Cerebellar cortex (tissue), 1 donor: ENCODE measurements at places on chromosomes 4 and X.

- DNase-seq: peak; percentile 37
These were observed at the start of gene CPLX1 for GRCh38 chr4:825971-826330. CPLX1 (minus strand) TSS chr4:826129; CDS start chr4:824522, 1,607 bp downstream.

DNA sequence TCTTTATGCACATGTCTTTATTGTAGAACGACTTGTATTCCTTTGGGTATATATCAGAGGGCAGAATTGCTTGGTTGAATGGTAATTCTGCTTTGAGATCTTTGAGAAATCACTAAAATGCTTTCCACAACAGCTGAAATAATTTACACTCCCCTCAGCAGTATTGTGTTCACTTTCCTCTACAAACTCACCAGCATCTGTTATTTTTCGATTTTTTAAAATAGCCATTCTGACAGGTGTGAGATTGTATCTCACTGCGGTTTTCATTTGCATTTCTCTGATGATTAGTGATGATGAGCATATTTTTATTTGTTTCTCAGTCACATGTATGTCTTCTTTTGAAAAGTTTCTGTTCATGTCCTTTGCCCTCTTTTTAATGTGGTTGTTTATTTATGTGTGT lies 459.8 kb downstream of the PABPC4L start:
- no peak for DNase-seq

GRCh38 chrX:20374900-20375438 lies 108.3 kb upstream of the RPS6KA3 start:
- DNase-seq: no peak

- DNase-seq: no peak
These were observed 40.3 kb upstream of the MAB21L2 start for GRCh38 chr4:150541681-150542080.

DNA sequence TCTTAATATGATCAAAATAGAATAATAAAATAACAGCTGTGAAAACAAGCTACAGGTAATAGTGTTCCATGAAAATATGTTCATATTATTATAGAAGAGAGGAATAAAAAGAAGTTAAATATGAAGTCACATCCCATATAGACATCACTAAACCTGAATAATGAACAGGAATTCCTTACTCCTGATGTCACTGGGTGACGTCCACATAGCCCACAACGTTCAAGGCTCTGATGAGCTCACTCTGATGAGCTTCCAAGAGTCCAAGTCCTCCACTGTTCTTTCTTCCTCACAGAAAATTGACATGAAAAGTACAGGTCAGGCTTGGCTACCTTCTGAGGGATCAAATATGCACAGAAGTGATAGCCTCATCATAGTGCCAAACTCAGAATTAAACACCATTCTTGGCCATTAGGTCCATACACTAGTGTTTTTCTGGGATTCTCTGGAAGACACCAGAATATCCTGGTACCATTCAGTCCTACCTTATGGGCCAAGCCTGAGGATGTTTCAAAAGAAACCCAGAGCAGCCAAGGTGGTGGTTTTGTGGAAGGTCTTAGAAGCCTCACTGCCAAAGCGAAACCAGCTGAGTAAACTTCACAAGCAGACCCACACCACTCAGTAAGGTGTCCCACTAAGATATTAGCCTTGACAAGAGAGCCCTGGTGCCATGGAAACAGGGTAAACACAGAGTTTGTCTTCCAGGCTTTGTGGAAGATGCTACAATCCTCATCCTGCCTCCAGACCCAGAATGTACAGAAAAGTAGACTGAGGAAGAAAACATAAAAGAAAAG lies 138.4 kb upstream of the HHIP start:
- no peak for DNase-seq

DNA sequence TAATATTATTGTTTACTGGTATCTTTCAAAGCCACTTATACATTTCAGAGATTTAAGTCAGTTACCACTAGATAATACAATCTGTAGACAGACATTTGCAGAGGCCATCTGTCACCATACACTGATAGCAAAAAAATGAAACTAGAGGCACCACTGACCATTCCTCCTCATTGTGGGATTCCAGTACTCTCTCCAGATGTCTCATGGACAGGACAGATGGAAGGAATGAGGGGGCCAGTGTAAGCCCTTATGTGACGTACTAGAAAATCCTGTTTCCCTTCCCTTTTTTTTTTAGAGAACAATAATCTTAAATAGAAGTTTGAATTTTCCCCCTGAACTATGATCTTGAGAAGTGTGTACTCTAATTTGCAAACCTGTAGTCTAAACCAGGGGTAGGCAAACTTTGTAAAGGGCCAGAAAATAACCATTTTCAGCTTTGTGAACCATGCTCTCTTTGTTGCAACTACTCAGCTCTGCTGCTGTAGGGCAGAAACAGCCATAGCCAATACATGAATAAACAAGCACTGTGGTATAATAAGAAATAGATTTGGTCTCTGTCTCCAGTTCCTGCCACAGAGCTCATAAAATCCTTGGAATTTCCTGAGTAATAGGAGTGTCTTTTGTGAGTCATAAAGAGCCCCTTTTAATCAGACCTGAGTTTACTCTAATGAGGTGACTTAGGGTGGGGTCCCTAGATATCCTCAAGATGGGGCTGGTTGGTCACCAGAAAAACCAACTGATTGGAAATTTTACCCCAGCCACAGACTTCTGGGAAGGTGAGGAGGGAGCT lies 90.4 kb downstream of the MOSPD2 start:
- no peak for DNase-seq

DNA sequence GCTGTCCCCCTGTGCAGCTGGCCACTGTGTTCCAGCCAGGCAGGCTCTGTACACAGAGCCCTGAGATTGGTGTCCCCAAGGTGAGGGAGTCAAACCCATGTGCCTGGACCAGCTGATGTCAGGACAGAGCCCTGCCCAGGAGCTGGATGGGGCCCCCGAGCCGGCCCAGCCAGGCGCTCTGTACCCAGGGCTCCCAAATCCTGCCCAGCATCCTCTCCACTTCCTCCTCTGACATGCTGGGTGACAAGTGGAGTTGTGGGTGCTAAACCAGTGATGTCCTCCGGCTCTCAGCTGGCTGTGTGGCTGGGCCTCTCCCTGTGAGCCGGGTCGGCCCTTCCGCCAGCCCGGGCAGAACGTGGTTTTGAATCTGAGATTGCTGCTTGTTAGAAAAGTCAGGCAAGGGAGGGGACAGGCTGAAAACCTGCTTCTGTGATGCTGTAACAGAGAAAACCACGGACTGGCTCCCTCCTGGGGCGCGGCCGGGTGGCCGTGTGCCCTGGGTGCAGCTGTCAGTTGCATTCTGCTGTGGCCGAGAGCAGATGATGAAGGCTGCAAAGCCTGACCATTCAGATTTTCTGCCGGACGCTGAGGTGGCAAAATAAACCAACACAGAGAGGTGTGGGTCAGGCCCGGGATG lies 7.9 kb upstream of the CPLX1 start:
- DNase-seq: no peak

DNA sequence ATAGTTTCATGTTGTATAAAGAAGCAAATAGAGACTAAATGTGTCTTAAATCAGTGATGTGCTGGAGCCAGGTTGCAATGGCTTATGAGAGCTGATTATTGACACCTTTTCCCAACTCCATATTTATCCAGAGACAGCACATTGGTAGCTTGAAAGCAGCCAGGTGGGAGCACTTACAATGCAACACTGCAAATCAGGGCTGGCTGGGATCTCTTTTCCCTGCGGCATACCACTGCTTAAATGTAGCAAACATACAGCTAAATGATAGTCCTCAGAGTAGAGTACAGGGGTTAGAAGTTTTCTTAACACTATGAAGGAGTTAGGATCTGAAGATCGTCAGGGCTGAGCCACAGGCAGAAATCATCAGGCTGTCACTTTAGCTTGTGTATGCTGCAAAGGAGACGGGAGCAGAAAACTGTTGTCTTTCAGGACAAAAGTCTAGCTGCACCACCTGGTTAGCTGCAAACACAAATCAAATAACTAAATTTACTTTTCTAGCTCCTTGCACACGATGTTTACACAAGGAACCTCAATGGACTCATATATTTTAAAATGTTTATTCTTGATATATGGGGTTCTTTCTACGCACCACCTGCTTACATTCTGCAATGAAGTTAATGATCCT lies 527.3 kb downstream of the TLL1 start:
- DNase-seq: no peak

DNA sequence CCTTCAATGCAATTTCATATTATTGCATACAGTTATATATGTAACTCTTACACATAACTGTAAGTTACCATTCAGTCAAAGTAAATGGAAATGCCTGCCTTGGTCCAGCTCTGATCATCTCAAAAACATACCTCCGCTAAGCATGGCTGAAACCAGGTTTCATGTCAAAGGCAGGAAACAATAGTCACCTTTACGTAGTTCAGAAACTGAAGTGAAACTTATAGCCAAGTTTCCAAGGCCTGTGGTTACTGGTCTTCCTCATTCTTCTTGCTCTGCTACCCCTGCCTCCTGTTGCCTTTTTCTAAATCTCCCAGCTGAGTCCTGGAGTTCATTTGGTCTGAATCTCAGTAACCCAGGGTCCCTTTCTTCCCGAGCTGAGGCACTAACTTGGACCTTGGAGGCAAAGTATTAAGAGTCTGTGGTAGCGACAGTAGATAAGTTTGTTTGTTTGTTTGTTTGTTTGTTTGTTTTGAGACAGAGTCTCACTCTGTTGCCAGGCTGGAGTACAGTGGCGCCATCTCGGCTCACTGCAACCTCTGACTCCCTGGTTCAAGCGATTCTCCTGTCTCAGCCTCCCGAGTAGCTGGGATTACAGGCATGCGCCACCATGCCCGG lies 30.8 kb downstream of the DAPP1 start:
- no peak for DNase-seq

GRCh38 chrX:46796574-46797191 lies 37.8 kb upstream of the SLC9A7 start:
- DNase-seq: peak; percentile 67

GRCh38 chr4:60396341-60397049 lies 803.6 kb upstream of the ADGRL3 start:
- DNase-seq: no peak

- DNase-seq: no peak
These were observed 127.3 kb downstream of the MAD2L1 start for GRCh38 chr4:119939071-119939995.

- peak; percentile 49 for DNase-seq
These were observed 778 bp downstream of the CASP3 start for GRCh38 chr4:184648313-184649025.

- DNase-seq: no peak
These were observed 199.7 kb downstream of the CRLF2 start for GRCh38 chrX:1012678-1013300.

GRCh38 chrX:308821-309520 lies 9.6 kb downstream of the GTPBP6 start:
- DNase-seq: no peak

DNA sequence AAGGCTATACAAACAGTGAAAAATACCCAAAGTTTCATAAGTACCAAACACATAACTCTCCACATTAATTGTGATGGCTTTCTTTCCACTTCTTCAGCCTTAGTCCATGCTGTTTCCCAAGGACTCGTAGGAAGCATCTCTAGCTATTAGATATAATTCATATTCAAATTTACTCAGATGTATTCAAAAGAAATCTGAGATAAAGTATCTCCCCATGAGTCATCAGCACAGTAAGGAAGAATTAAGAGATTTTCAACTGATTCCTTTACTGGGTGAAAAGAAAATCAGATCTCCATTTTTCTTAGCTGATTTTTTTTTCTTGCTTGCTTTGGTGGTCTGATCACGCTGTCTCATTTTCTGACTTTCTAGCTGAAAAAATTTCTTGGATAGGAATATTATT lies 71.7 kb downstream of the MID1 start:
- DNase-seq: no peak

DNA sequence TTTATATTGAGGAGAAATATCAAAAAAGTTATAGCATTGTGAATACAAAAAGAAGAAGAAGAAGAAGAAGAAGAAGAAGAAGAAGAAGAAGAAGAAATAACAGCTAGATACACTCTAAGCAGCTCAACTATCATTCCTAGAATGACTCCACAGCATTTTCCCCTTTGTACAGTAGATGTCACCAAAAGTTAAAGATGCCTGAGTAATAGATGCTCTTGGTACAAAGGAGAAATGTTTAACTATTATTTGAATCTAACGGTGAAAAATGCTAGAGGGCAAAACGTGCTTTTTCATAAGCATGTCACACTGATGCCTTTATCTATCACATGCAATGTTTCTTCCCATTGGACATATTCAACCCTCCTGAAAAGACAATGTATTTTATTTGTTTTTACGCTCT lies 178.4 kb upstream of the GPRIN3 start:
- peak; percentile 42 for DNase-seq

DNA sequence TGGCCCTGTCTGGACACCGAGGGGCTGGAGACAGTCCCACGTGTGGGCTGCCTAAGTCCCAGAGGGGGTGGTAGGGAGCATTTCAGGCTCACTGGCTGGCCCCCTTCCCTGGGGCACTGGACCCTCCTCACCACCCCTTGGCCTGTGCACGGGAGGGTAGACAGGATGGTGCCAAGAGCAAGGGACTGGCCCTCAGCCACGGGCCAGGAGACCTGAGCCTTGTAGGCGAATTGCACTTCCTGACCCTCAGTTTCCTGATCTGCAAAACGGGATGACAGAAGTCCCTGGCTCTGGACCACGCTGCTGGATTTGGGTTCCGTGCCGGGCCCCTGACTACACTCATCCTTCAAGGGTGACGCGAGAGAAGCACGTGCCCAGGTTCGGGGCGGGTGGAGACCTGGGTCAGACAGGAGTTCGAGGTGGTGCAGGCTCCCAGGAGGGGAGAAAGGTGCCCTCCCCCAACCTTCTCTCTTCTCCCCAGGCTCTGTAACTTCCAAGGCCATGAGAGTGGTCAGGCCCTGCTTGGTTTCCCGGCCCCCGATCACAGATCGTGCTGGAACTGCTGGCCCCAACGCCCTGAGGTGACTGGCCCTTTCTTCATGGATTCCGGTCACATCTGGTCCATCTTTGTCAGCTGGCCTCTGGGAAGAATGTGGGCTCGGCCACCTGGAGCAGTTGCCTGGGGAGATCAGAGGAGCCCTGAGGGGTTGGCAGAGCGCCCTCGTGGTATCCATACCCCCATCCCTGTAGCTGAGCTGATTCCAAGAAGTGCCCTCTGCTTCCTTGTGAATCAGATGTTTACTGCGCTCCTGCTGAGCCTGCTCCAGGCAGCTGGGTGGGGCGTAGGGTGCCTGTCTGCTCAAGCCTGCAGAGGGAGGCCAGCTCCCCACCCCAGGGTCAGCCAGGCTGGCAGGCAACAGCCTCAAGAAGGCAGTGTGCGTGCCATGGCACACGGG lies 3.3 kb downstream of the SH3BP2 start:
- no peak for DNase-seq

DNA sequence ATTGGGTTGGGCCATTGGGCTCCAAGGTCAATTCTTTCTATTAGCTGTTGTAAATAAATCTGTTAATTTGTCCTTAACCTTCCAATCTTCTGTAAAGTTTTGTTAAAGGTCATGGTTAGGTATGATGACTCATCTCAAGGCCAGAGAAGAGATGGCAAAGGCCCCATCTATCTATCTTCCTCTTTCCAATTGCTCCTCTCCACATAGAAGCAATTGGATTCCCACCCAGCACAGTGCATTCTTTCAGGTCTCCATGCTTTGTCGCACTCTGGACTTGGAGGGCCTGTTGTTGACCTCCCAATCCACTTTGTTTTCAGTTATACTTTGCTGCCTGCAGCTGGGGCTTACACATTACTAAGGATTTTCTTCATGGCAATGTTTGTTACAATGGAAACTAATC lies 118.5 kb downstream of the MFAP3L start:
- DNase-seq: no peak
